ENCODE measurements at places on chromosomes 7 and 10.
A peak's percentile ranks its signal among the peaks of the same experiment; 100 is the strongest.

GRCh38 chr10:72079356-72079755 is 9.0 kb downstream of the SPOCK2 start:
- DNase-seq: no peak

- DNase-seq: peak; percentile 55
These were observed 112.0 kb downstream of the NEURL1 start for GRCh38 chr10:103605359-103606096.

DNA sequence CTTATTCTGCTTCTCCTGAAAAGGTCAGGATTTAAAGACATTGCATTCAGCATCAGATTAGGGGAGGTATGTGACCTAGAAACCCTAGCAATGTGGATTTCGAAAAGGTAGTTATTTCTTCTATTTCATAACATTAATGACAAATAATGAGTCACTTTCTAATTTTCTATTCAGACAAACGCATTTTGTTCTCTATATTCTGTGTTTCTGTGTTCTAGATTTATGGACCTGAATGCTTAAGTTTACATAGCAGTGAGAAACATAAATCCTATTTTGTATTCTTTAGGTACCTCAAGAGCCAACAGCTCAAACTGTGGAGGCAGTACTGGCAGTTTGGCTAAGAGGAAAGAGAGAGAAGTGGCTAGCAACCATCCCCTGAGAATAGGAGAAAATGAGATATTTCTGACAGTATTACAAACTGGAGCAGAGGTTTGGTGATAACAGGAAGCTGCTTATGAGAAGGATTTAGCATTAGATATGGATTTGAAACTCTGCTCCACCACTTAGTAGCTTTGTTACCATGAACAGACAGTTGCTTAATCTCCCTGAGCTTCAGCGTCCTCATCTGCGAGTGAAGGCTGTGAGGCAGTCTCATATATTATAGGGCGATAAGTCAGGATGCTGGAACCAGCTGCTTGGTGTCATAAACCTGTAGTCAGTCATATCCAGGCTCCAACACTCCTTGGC is 28.2 kb downstream of the CDK14 start:
- DNase-seq: no peak

DNA sequence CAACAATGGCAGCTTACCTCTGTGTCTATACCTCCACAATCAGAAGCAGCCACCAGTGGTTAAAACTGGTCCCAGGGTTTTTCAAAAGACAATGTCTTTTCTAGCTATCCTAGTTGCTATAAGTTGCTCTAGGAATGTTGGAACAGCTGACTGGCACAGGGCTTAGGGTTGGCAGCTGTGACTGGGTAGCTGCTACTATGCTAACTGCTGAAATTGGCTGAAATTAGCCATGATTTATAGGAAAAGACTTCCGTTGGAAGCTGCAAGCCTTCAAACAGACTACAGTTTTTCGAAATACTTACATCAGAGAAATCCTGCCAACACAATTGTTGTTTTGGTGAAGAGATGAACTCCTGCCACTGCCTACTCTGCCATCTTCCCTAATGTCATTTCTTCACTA is 102.3 kb downstream of the MKX start:
- no peak for DNase-seq

DNA sequence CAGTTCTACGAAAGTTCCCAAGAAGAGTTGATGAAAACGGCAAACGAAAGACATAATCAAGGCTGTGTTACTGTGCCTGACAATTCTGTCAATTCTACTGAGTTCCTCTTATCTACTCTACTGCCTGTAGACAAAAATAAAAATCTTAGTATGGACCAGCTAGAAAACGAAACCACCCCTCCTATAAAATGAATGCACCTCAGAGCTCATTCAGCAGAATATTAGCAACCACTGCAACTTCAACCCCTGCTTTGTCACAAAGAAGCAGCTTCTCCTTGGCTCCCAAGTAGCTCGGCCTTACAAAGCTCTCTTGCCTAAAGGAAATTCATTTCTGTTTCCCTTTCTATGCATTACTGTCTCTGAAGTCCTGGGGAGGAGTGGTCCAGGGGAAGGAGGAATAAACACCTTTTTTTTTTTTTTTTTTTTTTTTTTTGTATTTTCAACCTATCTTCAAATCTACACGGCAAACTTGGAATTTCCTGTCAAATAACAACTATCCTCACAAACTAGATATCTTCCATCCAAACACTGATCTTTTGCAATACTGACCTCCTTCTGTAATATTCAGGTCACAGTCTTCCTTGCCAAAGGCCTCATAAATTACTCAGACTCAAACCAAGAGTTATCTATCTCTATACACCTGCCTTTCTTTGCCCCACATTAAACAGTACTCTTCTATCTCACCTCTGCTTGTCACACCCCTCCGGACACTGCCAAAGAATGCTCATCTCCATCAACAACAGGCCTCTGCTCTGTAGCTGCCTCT is 74.3 kb downstream of the GLI3 start:
- no peak for DNase-seq

- no peak for DNase-seq
These were observed 610.6 kb downstream of the SDK1 start for GRCh38 chr7:3911685-3912084.

- DNase-seq: no peak
These were observed 82.3 kb downstream of the HTR7 start for GRCh38 chr10:90775351-90776028.

GRCh38 chr10:118401708-118402193 is 59.6 kb upstream of the FAM204A start:
- no peak for DNase-seq

DNA sequence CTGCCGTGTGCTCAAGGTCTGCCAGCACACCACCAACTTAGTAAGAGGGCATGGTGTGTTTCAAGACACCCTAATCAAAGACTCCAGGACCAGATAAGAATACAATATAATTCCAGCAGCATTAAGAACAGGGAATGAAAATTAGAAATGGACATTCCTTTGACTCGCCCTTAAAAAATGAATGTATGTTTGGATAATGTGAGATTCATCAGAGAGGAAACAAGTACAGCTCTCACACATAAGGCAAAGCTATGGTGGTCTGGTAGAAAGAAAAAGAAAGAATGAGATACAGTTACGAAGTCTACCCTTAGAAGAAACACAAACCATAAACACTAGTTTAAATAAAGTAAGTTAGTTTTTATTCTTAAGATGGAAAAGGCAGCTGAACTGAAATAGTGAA is 174.8 kb upstream of the ANK3 start:
- DNase-seq: no peak

DNA sequence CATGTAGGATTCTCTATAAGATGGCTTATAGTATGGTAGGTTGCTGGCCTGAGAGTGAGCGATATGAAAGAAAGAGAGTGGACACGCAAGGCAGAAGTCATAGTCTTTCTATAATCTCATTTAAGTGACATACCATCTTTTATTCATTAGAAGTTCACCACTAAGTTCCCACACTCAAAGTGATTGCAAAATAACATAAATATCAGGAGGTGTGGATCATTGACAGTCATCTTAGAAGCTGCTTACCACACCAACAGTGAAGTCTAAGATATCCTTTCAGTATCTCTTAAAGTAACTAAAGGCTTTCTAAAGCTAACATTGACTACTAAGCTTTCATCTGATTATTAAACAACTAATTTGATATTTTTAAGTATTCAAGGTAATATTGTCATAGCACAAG is 36.9 kb upstream of the GNAI1 start:
- no peak for DNase-seq

GRCh38 chr7:153507885-153508284 is 544.3 kb upstream of the DPP6 start:
- no peak for DNase-seq

DNA sequence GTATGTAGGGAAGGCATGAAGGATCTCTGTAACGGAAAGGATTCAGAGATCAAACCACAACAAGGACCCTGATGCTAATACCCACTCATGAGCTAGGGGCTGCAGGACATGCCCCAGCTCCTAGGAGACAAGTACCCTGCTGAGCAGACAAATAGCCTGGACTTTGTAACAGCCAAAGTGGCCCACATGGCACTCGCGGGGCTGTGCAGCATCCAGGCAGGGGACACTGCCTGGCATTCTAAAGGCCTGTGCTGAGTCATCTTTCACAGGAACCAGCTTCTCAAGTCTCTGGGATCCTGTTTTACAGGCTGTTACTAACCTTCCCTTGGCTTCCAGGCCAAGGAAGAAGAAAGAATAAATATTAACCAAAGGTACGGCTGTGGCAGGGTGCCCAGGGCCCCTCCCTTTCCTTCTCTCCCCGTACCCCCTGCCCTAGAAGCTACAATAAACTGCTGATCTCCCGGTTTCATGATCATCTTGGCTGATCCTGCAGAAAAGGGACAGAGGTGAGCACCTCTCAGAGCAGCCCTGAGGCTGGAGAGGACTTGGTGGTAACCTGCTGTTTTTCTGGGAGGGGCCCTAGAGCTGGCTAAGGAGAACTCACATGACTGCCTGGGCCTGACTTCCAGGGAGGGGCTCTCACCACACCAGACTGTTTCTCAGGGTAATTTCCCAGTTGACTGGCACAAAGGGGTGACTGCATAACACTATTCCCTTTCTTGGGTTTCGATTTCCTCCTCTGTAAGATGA is 4.2 kb upstream of the RPEL1 start:
- no peak for DNase-seq

- no peak for DNase-seq
These were observed 481 bp downstream of the SFTPA2 start for GRCh38 chr10:79559726-79560125.

DNA sequence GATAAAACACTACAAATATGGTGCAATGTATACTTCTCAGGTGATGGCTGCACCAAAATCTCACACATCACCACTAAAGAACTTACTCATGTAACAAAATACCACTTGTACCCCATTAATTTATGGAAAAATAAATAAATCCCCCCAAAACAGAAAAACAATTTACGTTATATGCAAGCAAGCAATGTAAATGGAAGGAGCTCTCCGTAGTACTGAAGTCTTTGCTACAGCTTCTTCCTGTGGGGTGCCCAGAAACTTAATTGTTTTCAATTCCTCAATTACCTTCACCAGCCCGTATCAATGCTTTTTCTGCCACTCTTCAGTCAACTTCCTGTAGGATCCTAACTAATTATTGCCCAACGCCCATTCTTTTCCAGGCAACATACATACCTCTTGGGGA is 138.1 kb downstream of the RELN start:
- no peak for DNase-seq

- DNase-seq: no peak
These were observed 451.3 kb upstream of the MBL2 start for GRCh38 chr10:53223851-53224250.

GRCh38 chr10:35201234-35201633 is 74.6 kb downstream of the CREM start:
- no peak for DNase-seq

GRCh38 chr10:107706096-107706725 is 541.7 kb upstream of the SORCS1 start:
- DNase-seq: no peak

DNA sequence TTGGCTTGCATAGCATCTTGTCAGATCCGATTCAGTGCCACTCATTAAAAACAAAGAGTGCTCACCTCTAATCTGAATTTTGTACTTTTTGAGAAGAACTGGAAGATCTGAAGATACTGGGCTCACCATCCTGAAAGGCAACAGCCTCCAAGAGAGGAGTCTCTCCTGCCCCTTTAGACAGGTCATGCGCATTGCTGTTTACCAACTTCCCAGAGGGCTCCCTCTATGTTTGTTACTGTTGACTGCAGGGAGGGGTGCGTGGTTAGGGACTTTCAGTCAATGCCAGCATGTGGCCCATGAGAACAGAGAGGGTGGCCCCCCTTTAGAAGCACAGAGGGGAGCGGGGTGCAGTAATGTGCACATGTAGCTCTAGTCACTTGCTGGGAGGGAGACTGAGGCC is 33.2 kb upstream of the CABCOCO1 start:
- no peak for DNase-seq

GRCh38 chr10:44581996-44582395 is 197.1 kb upstream of the CXCL12 start:
- no peak for DNase-seq

GRCh38 chr7:557558-557881 is 37.9 kb upstream of the PDGFA start:
- no peak for DNase-seq

DNA sequence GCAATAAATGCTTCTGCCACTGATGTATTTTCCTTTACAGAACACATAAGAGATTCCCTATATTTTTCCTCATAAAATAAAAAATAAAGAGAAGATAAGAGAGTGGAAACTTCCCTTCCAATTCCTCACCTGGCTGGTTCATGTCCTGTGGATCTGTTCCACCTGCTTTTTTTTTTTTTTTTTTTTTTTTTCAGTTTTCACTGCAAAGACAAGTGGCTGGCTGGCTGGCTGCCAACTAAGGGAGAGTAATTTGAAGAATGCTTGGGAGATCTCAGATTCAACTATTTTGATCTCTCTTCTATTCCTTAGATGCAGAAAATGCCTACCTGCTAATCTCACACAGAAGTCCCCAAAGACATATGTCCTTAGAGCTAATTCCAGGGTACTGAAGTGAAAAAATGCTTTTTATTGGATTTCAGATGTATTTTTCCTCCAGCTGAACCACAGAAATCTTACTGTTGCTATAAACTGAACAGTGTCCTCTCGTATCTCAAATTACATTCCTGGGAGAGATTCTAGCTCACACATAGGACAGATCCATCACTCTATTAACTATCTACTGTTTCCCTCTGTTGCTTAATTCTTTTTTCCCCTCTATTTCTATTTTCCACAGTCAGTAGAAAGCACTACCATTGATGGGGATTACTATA is 120.8 kb downstream of the NRCAM start:
- no peak for DNase-seq

DNA sequence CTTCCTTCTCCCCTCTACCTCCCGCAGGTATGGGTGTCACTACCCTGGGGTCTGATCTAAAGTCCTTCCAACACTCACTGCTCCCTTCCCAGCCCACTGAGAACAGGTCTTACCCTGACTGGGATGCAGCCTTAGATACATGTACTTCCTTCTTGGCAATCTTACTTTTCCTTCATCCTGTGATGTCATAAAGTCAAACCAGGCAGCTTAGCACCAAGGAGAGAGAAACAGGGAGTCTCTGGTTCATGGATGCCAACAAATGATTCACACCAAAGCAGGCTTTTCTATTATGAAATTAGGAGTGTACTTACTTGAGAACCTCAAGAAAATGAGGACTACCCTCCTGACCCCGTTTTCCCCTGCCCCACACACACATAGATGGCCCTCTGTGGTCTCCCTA is 111.0 kb upstream of the KMT2E start:
- DNase-seq: no peak

- DNase-seq: no peak
These were observed 29.8 kb downstream of the JAKMIP3 start for GRCh38 chr10:132095403-132096113.

DNA sequence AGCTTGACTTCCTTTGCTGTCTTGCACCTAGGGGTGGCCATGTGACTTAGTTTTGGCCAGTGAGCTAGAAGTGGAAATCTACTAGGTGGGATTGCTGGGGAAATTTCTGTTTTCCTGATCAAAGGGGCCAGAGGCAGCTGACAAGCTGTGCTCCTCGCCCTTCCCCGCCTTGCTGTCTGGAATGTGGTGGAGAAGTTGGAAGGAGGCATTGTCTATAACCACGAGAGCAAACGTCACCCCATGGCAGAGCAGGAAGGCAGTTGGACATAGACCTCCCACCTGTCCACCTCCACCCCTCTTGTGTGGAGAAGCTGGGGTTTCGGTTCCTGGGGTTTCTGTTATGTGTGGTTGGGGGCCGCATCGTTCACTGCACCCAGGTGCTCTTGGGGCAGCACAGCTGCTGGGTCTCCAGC is 7.3 kb downstream of the SFRP5 start:
- DNase-seq: no peak

GRCh38 chr7:31078363-31078990 is 26.4 kb downstream of the ADCYAP1R1 start:
- DNase-seq: no peak

All from activated T-cell treated with anti-CD3 and anti-CD28 coated beads, Interleukin-2, amount 50 U/mL, for 48 hours (primary cell).